ENCODE measurements at places on chromosomes 11 and 22. TPM values are rescaled to one million over a fixed set of nuclear protein-coding genes. Genes with fewer than 3 reads are reported as not detected.
A peak's percentile ranks its signal among the peaks of the same experiment; 100 is the strongest.

GRCh38 chr22:19137384-19138216, 6.5 kb downstream of the TSSK2 start:
- no peak for ATAC-seq

DNA sequence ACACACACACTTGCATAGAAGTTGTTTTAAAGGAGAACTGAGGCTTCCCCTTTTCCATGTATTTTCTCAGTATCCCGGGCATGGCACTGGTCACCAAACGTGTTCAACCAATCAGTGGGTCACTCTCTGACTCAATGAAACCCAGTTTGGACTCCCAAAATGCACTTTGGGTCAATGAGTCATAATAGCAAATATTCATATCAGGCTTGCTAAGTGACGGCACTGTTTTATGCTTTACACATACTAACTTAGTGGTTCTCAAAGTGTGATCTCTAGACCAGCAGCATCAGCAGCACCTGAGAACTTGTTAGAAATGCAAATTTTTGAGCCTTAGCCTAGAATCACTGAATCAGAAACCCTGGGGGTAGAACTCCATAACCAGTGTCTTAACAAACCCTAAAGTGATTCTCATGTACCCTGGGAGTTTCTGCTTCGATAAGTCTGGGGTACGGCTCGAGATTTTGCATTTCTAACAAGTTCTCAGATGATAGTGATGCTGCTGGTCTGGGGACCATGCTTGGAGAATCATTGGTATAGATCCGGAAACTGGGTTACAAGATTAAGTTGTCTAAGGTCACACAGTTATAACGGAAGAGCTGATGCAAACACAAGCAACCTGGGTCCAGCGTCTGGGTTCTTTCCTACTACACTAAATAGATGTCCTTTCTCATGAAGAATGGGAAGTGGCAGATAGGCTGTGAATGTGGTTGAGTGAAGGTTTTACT, 35.6 kb downstream of the ETS1 start:
- ATAC-seq: no peak

GRCh38 chr11:795634-796564, 2.2 kb downstream of the SLC25A22 start:
- peak; percentile 46 for ATAC-seq

- ATAC-seq: no peak
Observed at GRCh38 chr11:76750746-76751145, 32.4 kb upstream of the TSKU start.

- peak; percentile 98 for ATAC-seq
Observed at GRCh38 chr22:39388261-39389011, 11.1 kb upstream of the TAB1 start.

CLDN25 gene
- not detected for total RNA-seq

NCF4 gene
- not detected for total RNA-seq

GRCh38 chr11:10646681-10647355, 46.7 kb downstream of the IRAG1 start:
- ATAC-seq: no peak

ENDOD1 gene
- 7.9 TPM for total RNA-seq

GRCh38 chr22:27542602-27543001, 259.0 kb downstream of the MN1 start:
- no peak for ATAC-seq

DNA sequence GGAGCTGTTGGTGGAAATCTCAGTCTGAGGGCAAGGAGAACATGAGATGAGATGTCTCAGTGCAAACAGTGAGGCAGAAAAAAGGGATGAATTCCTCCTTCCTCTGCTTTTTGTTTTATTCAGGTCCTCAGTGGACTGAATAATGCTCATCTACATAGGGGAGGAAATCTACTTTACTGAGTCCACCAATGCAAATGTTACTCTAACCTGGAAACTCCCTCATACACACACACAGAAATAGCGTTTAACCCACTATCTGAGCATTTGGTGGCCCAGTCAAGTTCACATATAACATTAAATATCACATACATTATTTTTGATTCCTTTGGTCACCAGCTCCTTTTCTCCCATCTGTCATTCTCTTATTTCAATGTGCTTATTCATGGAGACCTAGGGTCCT, 418.8 kb downstream of the TMEM135 start:
- ATAC-seq: no peak

TMPRSS4 gene
- 1.4 TPM for total RNA-seq

DNA sequence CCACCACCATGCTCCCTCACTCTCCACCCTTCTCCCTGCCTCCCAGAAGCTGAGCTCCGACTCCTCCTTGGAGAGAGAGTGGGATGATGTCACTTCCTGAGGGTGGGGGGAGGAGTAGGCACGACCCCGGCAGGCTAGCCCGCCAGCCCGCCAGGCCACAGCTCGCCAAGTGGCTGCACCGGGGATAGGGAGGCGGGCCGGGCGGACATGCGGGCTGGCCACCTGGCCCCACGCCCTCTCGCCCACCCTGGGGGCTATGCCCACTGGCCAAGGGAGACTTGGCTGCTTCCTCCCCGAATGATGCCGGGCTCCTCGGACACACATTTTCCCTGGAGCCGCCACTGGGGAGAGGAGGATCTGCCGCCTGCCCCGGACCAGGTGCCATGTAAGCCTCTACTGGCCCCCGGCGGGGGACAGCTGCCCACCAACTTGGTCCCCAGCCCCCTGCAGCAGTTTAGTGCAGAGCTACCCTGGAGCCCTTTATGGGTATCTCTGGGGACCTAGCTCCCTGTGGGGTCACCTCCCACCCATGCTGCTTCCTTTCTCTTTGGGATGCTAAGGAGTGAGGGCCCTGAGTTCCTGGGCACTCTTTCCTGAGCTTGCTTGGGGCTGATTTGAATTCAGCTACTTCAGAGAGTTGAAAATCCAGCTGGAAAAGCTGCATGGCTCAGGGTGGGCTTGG, 33.7 kb upstream of the MYRF start:
- ATAC-seq: peak; percentile 97

DNA sequence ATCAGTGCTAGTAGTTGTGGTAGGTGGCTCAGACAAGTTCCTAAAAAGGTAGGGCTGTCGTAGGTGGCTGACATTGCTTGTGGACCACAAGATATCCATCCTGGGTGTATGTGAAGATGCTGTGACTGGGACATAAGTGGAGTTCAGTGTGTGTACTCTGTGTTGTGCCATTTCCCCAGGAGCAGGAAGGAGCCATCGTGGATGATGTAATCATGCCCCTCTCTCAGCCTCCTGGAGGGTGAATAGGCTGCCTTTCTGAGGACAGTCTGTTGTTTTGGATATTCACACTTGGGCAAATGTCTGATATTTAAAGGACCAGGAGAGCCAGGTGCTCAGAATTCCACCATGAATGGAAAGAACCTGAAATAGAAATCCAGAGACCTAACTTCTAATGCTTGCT, 2.7 kb downstream of the HEPHL1 start:
- ATAC-seq: no peak

GRCh38 chr11:2694495-2694894, 5.3 kb downstream of the KCNQ1OT1 start:
- no peak for ATAC-seq

NPAS4 gene
- total RNA-seq: 7.4 TPM

DNA sequence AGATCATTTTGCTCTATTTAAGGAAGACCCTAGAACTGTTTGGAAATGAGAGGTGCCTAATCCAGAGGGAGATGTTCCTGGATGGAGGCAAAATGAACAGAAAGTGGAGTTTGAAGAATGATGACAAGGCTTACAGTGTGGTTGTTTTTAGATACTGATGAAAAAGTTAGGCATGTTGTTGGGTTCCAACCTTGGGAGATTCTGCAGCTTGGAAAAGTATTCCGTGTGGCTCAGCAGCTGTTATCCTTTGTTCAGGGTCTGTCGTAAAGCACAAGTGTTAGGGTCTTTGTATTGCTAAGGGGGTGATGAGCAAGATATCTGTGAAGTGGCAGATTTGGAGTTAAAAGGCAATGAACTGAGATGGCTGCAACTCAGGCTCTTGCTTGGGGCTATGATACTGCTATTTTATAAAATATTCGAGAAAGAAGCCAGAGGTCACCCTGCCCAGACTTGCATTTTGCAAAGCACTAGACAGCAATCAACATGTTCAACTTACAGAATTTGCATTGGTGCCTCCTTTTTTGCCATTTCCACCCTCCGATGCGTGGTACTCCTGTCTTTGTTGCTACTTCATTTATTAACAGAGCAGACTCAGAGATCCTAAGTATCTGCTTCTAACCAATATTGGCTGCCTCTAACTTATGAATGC, 45.3 kb upstream of the POGLUT3 start:
- ATAC-seq: no peak

DNA sequence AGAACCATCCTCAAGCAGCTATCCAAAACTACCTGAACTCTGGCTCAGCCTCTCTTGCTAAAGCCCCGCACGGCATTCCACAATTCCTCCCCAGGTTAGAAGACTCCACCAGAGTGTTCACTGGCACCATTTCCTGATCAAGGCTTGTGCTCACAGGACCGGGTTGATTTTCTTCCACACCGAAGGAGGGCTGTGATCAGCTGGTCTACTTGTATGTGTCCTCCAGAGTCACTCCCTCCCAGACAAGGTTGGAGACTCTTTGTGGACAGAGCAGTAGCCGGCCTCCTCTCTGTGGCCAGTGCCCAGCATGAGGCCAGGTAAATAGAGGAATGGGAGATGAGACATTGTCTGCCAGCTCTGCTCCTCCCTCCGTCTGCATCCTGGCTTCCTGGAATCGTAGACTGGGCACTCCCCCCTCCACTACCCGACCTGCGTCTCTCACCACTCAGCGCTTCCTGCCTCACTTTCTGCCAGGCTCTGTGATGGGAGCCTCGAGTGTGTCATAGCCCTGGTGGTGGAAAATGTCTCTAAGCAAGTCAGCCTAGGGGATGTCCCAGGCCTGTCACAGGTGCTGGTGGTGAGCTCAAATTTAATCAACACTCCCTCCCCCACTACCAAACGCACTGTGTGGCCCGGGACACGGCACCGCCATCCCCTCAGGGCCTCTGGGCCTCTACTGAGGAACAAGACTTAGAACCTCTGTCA, 12.5 kb upstream of the TMPRSS6 start:
- ATAC-seq: peak; percentile 39

DNA sequence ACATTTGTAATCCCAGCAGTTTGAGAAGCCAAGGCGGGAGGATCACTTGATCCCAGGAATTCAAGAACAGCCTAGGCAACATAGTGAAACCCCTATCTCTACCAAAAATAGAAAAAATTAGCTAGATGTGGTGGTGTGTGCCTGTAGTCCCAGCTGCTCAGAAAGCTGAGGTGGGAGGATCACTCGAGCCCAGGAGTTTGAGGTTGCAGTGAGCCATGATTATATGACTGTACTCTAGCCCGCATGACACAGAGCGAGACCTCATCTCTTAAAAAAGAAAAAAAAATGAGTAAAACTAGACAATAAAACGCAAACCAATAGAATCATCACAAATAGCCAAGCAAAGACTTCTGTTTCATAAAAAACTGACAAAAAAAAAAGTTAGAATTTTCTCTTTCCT, 21.8 kb downstream of the NUCB2 start:
- ATAC-seq: no peak

KCNJ4 gene
- 4.6 TPM for total RNA-seq

IL18 gene
- 0.44 TPM for total RNA-seq

DNA sequence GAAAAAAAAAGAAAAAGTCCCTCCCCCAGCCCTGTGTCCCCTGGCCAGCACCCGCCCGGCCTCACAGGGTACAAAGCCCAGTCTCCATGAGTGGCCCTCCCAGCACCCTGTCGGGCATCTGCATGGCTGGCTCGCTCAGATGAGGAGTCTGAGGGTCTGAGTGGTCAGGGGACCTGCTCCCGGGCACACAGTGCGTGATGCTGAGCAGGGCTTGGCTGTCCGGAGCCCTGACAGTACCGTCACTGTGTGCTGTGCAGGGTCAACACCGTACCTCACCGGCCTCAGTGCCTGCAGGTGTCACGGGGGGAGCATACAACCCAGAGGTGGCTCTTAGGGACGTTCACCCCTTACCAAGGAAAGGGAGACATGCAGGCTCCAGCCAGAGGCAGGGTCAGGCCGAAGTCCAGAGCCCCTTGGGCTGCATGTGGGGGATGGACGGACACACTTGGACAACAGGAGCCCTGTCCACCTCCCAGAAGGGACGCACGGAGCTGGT, 3.6 kb upstream of the PLXNB2 start:
- no peak for ATAC-seq

GRCh38 chr11:125271483-125272091, 107.0 kb downstream of the PKNOX2 start:
- peak; percentile 33 for ATAC-seq

OR5B21 gene
- 2.2 TPM for total RNA-seq

- peak; percentile 19 for ATAC-seq
Observed at GRCh38 chr22:25546751-25547150, 17.7 kb upstream of the GRK3 start.

DNA sequence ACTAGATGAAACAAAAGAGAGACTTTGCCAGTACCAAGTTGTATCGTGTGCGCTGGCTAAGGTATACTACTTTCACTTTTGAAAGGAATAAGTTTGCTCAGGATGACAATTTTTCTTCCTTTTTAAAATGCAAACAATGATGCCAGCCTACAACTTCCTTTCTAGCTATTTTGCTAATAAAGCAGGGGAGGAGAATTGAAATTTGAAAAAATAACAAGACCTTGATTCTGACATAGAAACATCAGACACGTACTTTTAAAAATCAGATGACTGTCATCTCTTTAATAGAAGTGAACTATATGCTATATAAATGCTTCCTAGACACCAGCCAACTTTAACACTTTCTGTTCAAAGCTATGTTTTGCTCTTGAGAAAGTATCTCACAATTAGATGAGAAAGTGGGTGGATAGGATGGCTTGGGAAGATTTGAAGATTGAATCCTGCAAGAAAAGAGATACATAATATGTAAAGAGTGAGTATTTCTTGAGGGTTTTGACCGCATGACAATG, 41.7 kb upstream of the BLID start:
- peak; percentile 11 for ATAC-seq

WT1 gene
- total RNA-seq: 0.15 TPM

EXPH5 gene
- total RNA-seq: 0.41 TPM

GRCh38 chr22:21824445-21824912, 43.0 kb downstream of the MAPK1 start:
- peak; percentile 78 for ATAC-seq

DDTL gene
- total RNA-seq: 2.2 TPM

DNA sequence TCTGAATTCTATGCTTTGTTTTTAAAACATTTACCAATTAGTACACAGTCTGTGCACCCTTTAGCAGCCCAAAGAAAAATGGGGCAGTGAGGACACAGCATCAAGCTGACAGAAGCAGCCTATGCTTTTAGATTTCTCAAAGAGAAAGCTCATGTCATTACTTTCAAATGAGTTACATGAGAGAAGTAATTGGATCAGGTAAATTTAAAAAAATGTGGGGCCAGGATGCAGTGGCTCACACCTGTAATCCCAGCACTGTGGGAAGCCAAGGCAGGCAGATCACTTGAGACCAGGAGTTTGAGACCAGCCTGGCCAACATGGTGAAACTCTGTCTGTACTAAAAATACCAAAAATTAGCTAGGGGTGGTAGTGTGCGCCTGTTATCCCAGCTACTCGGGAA, 57.7 kb downstream of the APOL5 start:
- ATAC-seq: no peak

MS4A3 gene
- total RNA-seq: not detected

ABTB2 gene
- 2.7 TPM for total RNA-seq

GRCh38 chr11:86717817-86718501, 45.5 kb upstream of the ME3 start:
- ATAC-seq: no peak

DNAJB7 gene
- total RNA-seq: 0.56 TPM

All from motor neuron (in vitro differentiated cells).